GOT3 (cell line): ENCODE measurements at places on chromosomes 1 and 21.

- DNase-seq: no peak
These were observed at the start of gene CR2 for GRCh38 chr1:207454046-207454964. TSS of gene CR2 (plus strand) at chr1:207454328. CDS start at chr1:207454419, 91 bp downstream.

DNA sequence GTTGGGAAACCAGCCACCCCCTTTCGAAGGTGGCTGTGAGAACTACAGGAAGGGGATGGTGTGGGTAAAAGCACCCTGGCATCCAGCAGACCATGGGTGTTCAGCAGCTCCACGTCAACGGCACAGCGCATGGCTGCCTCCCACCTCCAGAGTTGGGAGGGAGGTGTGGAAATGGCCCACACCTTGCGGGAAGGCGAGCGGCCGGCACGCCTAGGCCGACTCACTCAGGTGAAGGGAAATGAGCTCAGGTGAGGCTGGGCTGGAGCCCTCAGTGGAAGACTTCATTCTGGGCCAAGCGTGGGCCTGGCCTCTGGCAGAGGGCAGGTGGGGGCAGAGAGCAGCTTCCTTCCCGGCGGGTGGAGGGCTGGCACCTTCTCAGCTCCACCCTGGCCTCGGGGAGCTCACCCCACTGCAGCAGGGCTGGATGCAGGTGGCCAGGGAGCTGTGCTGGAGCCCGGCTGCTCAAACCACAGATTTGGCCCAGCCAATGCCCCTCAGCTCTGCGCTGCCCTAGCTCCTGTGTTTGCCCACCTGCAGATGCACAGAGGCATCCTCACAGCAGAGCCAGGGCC, 24.8 kb upstream of the ALDH4A1 start:
- DNase-seq: no peak

GRCh38 chr1:24898152-24898908, 31.7 kb downstream of the RUNX3 start:
- DNase-seq: no peak

GRCh38 chr1:88661188-88661587, 22.9 kb upstream of the PKN2 start:
- no peak for DNase-seq

- DNase-seq: no peak
These were observed 15.5 kb downstream of the FMN2 start for GRCh38 chr1:240107058-240107684.

DNA sequence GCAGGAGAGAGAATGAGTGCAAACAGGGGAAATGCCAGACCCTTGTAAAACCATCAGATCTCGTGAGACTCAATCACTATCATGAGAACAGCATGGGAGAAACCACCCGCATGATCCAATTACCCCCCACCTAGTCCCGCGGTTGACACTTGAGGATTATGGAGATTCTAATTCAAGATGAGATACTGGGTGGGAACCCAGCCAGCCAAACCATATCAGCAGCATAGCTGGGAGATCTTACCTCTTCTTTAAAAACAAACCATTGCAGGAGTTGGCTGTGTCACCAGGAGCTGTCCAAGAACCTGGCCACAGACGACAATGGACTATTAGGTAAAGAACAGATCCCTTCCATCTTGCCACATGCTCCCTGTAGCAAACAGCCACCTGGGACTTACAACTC, 422.7 kb downstream of the MATN1 start:
- DNase-seq: no peak

GRCh38 chr1:166876540-166876838, 425 bp upstream of the TADA1 start:
- DNase-seq: no peak
